ENCODE measurements at places on chromosomes 1 and 21.

- DNase-seq = no peak
Measured at GRCh38 chr1:237670302-237670701, 220.4 kb downstream of the ZP4 start.

DNA sequence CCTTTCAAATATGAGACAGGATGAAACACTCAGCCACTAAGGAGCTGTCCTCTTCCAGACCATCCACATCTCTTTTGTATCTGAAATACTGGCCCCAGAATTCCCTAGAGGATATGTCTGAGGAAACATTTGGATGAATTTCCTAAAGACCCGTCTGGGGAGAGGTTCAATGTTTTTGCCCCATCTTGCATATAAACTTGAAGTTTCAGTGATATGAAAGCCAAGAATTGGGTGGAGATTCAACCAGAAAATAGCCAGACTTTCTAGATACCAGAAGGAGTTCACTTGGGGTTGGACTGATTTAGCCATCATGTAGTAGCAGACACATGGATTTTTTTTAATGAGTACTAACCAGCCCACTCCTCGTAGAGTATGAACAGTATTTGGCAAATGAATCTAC lies 182.0 kb downstream of the PLPP3 start:
- DNase-seq = no peak

DNA sequence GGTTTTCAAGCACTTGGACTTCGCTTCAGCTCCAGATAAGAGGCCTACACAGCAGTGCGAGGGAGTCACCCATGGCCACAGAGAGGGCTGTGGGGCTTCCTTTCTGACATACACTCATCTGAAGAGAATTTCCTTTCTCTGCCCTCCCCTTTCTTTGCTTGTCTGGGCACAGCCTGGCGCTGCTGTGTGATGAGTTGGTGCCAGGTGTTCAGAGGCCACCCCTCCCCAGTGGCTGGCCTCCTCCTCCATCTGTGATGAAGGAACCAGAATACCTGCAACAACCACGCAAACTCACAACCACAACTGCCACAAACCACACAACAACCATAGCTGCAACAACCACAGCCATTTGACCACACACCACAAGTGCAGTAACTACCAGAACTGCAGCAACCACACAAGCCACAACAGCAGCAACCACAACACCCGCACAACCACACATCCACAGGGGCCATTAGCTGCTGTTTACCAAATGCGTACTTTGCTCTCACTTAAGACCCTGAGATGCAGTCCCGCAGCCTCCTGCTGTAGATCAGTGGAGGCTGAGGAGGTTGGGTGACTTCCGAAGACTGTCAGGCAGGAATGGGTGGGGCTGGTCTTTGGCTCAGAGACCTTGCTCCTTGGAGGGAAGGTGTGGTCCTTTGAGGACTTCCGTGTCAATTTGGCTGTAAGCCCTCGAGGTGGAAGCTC lies 71.1 kb downstream of the IER5 start:
- no peak for DNase-seq

- no peak for DNase-seq
Measured at GRCh38 chr1:70674941-70675685, 264.0 kb downstream of the CTH start.

GRCh38 chr1:159941141-159941540 lies 4.3 kb downstream of the IGSF9 start:
- DNase-seq = no peak

- DNase-seq = no peak
Measured at GRCh38 chr1:178768423-178768822, 43.4 kb downstream of the RALGPS2 start.

DNA sequence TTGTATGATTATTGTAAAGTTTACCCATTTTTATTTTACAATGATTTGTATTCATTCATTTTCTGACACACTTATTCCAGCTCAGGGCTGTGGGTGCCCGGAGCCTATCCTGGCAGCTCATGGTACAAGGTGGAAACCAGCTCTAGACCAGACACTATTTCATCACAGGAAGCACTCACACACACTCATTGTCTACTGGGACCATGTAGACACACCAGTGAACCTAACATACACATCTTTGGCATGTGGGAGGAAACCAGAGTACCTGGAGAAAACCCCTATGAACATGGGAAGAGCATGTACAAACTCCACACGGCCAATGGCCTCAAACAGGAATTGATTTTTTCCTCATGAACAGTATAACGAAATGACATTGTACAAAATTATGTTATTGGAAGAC lies 2.4 kb downstream of the DTL start:
- no peak for DNase-seq

DNA sequence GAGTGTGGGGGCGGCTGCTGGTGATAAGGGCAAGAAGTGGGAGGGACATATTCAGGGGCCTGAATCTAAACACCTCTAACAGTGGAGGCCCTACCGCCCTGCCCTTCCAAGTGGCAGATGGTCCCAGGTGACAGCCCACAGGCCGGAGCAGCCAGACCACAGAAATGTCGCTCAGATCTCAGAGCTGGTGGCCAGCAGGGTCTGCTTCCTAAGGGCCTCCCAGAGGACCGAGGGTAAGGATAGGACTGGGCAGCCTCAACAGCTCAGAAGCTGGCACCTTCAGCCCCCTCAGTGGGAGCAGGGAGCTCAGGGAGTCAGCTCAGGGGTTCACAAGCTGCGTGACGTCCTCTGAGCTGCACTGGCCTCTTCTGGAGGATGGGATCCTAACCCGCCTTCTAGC lies 201.8 kb upstream of the ZC3H12A start:
- DNase-seq = no peak

DNA sequence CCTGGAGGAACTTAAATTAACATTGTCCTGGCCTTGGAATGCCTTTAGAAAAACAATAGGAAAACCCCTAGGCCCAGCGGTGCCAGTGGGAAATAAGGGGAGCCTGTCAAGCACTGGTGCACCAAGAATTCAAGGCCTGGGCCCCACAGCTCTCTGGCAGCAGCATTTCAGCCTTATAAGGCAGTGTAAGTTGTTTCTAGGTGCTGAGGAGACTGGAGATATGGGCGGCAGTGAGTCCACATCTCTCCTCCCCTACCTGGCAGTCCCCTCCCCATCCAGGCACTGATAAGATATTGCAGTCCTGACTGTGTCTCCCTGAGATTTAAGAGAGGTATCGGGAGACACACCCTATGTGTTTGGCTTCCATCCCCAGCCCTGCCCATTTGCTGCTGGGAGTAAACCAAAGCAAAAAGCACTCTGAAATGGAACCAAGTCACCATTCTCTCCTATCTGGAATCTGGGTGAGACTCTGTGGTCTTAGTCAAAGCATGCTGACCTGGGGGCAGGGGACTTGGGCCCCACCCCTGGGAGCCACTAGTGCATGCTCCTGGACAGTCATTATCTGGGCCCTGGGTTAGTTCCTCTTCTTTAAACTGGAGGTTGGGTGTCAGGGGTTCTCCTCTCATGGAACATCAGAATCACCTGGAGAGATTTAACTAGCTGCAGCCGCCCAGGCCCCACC lies 30.5 kb downstream of the DEGS1 start:
- DNase-seq = no peak

GRCh38 chr1:30511106-30511505 lies 212.3 kb downstream of the MATN1 start:
- DNase-seq = no peak

DNA sequence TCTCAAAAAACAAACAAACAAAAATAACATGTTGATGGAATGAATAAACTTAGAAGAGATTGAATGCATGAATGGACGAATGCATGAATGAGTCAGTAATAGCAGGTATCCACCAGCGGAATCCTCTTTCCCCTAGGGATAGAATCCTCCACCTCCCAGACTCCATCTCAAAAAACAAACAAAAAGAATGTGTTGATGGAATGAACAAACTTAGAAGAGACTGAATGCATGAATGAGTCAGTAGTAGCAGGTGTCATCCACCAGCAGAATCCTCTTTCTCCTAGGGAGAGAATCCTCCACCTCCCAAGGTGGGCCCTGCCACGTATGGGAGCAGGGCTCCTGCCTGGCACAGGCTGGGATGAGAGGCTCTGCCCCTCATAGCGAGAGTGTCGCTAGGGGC lies 26.8 kb upstream of the RNF19B start:
- no peak for DNase-seq

DNA sequence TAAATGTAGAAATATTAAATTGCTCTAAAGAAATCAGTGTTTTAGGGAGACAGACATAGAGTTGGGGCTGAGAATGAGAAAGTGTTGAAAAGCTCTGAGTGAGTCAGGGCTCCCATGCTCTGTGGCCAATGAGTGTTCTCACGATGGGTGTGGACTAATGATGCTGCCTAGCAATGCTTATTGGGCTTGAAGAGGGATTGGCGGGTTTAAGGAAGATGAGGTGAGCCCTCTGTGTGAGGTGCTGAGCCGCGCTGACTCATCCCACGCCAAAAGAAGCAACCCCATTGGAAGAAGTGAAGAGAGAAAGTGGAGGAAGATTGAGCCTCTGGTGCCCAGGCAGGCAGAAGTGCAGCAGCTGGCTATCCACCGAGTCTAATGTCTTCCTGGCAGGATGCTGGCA lies 65.1 kb upstream of the DPT start:
- DNase-seq = no peak

DNA sequence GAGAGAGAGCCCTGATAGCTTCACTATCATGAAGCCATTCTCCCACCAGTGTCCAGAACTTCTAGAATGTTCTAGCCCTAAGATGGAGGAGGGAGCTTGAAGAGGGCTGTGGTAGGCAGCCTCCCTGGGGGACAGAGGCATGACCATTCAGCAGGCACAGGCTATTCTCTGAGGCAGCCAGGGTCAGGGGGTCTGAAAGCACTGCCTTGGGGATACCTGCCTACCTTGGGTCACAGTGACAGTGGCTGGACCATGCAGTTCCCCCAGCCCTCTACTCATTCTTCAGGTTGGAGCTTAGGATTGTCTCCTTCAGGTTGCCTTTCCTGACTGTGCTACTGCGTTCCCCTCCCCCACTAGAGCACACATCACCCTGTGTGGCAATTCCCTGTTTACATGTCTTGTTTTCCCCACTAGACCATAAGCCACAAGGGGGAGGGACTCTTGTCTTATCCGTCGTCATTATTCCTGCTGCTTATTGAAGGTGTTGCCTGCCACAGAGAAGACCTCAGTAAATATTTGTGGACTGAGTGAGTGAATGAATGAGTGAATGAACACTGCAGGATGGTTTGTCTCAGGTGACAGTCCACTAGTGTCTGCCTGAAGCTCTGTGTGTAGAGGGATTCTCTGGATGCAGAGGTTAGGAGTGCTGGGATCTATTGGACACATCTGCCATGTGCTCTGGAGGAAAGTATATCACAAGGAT lies 5.2 kb downstream of the ZDHHC18 start:
- DNase-seq = no peak

GRCh38 chr21:27104846-27105431 lies 138.1 kb upstream of the ADAMTS5 start:
- DNase-seq = no peak

Measured in stimulated activated CD4-positive, alpha-beta T cell treated with anti-CD3 and anti-CD28 coated beads, TNF-alpha, amount 100 ng/mL, for 24 hours (primary cell).